ENCODE measurements at places on chromosomes 2 and 18.

GRCh38 chr2:33530690-33531548 lies 54.5 kb downstream of the RASGRP3 start:
- no peak for DNase-seq

- DNase-seq: no peak
Measured at GRCh38 chr2:180662941-180663471, 317.4 kb upstream of the UBE2E3 start.

- DNase-seq: peak; percentile 95
Measured at GRCh38 chr2:218995972-218996711, 2.9 kb upstream of the CRYBA2 start.

- DNase-seq: no peak
Measured at GRCh38 chr2:425947-426346, 138.1 kb upstream of the ALKAL2 start.

GRCh38 chr2:106219813-106220212 lies 25.7 kb upstream of the UXS1 start:
- peak; percentile 6 for DNase-seq

DNA sequence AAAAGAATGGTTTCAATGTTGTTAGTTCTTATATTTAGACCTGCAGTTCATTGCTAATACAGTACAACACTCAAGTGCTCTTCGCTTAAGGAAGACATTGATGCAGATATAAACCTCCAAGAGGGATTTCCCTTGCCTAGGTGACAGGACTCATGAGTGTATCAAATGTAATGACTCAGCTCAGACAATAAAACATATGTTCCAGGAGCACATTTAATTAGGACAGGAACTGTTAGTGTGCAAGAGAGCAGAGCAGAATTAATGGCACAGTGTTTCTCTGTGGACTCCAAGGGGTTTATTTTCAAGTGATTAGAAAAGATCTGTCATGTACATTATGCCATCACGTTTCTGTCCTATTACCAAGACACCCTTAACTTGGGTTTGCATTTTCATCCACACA lies 375.0 kb downstream of the LRRTM4 start:
- no peak for DNase-seq

DNA sequence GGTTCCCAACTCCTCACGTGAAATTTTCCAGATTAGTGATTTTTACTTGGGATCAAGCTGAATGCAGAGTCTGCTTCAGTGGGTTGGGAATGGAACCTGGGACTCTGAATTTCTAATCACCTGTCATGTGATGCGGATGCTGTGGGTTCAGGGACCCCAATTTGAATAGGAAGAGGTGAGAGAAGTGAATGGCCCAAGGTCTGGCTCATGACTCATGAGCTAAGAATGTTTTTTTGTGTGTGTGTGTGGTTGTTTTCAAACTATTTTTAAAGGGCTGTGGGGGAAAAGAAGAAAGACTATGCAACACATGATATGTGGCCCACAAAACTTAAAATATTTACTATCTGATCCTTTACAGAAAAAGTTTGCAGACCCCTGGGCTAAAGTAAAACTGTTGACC lies 108.5 kb upstream of the CYRIA start:
- no peak for DNase-seq

GRCh38 chr2:238294393-238295143 lies 6.2 kb upstream of the PER2 start:
- no peak for DNase-seq

- DNase-seq: no peak
Measured at GRCh38 chr2:49796266-49796665, 642.0 kb upstream of the FSHR start.

- no peak for DNase-seq
Measured at GRCh38 chr2:54676656-54677055, 46.8 kb upstream of the EML6 start.

DNA sequence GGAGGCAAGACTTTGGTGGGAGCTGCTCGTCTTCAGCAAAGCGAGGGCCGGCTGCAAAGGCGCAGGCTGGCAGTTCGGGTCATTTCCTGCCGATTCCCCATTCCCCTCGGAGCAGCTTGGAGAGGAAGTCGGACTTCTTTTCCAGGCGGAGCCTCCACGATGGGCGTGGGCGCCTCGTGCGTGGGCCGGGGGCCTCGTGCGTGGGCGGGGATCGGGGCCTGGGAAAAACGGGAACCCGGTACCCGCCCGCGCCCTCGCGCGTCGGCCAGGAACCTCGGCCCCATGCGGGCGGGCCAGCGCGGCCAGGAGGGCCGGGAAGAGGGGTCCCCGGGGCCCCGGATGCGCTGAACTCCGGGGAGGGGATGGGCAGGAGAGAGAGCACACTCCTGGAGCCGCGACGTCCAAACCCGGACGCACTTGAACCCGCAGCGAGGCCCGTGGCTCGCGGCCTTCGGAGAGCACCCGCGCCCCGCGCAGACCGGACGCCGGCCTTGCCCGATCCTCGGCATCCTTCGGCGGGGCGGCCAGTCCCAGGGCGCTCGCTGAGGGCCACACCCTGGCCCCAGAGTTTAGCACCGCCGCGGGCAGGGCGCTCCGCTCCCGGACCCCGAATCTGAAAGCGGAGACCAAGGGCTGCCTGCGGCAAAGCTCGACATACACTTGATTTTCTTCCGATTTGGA lies 368.4 kb downstream of the MTX2 start:
- peak; percentile 43 for DNase-seq

- no peak for DNase-seq
Measured at GRCh38 chr2:71419145-71419544, 34.2 kb upstream of the DYSF start.

- no peak for DNase-seq
Measured at GRCh38 chr2:62396880-62397279, 109.1 kb downstream of the TMEM17 start.

GRCh38 chr2:177474998-177475397 lies 82.4 kb downstream of the AGPS start:
- no peak for DNase-seq

DNA sequence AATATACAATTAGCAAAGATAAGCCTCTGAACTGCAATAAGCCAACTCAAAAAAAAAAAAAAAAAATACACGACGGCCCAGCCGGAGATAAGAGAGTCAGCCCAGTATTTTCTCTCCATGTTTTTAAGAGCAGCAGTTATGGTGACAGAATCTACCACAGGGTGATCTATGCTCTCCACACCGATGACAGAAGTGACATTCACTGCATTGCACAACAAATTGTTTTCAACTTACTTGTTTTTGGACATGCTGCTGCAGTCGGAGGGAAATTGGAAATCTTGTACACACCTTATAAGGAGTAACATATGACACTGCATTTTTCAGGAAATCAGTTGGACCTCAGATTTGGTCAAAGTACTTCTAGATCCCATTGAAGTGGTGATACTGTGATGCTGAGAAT lies 23.3 kb upstream of the APOB start:
- no peak for DNase-seq

DNA sequence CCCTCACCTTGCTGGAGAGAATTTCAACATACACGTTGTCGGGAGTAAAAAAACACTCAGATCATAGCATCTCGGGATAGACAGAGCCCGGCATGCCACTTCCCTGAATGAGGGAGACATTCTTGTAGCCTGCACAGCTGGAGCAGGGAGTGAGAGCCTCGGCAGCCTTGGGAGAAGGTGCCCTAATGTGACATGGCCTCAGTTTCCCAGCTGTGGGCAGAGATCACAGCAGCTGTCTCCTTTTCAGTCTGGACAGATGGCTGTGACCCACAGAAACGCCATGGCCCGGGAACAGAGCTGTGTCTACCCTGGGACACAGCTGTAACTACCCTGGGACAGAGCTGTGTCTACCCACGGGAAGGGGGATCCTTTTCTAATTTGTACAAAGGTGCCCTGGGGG lies 55.9 kb downstream of the HS1BP3 start:
- no peak for DNase-seq

DNA sequence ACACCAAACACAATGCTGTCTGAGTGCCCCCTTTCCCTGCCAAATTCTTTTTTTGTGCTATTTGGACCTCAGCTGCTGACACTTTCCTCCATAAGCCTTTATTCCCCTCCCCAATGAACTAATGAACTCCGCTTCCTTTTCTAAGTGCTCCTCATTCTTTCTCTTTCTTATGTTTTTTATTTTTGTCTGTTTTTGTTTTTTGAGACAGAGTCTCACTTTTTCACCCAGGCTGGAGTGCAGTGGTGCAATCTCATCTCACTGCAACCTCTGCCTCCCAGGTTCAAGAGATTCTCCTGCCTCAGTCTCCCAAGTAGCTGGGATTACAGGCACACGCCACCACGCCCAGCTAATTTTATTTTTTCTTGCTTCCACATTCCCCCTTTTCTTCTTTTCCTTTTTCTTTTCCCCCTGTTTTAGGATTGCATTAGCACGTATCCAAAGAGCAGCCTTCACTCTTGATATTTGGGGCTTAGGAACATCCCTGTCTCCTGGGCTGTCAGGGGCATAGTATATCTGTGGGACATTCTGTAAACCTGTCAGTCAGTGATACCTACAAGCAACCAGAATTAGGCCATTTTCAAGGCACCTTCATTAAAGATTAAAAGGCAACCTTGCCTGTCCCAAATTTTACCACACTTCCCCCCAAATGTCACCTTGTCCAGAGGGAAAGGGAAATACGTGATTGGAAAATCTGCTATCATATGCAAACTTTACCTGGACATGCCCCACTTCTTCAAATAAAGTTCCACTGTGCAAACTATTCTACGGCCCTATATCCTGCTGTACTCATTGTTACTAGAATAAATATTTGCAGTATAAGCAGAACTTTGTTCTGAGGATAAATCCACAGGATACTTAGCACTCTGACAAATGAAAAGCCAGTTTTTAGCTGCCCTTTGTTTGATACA lies 65.1 kb upstream of the ACSL3 start:
- DNase-seq: no peak

GRCh38 chr2:68832233-68832869 lies 38.8 kb downstream of the BMP10 start:
- DNase-seq: no peak

- no peak for DNase-seq
Measured at GRCh38 chr2:42969231-42970150, 177.1 kb upstream of the HAAO start.

DNA sequence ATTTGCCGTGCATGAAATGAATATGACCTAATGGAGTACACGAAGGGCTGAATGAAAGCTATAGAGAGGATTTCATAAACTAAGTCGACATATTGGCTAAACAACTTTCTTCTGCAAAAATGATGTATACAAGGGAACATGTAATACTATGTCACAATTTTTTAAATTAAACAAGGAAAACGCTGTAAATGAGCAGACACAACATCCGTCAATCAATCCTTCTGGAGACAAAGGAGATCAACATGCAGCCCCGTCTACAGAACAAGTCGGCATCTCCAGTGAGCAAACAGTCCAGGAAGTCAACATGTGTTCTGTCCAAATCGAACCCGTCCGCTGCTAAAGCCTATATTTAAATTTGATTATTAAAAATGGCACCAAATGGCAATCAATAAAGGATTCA lies 180.8 kb downstream of the TCF4 start:
- DNase-seq: no peak

DNA sequence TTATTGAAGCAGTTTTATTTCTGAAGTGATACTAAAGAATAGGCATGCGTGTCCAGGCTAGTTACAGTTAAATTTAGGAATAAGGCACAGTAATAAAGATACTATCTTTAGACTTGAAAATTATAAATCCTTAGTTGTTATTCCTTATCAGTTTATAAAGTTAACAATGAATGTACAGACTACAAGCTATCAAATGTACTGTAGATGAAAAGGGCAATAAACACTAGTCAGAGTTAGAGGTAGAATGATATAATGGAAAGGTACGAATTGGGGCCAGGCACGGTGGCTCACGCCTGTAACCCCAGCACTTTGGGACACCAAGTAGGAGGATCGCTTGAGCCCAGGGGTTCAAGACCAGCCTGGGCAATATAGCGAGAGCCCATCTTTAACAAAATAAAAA lies 3.9 kb downstream of the RBKS start:
- peak; percentile 16 for DNase-seq

- DNase-seq: no peak
Measured at GRCh38 chr18:51390702-51391101, 193.2 kb upstream of the MEX3C start.

DNA sequence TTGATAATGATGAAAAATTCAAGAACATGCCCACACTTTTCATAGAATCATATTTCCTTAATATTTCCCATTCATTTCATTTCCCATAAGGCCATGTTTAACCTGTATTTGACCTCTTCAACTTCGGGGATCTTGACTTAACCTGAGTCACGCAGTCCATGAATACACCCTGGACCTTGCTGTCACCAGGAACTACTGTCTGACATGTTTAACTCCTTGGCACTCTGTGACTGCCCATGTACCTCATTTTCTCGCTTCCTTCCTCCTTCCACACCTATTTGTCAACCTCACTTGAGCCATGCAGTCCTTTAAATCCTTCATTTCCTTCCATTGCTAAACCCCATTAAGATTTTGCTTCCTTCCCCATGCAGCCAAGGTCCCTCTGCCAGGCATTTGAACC lies 16.3 kb downstream of the ABCB11 start:
- DNase-seq: no peak

- no peak for DNase-seq
Measured at GRCh38 chr2:47636596-47637264, 146.2 kb upstream of the MSH6 start.

DNA sequence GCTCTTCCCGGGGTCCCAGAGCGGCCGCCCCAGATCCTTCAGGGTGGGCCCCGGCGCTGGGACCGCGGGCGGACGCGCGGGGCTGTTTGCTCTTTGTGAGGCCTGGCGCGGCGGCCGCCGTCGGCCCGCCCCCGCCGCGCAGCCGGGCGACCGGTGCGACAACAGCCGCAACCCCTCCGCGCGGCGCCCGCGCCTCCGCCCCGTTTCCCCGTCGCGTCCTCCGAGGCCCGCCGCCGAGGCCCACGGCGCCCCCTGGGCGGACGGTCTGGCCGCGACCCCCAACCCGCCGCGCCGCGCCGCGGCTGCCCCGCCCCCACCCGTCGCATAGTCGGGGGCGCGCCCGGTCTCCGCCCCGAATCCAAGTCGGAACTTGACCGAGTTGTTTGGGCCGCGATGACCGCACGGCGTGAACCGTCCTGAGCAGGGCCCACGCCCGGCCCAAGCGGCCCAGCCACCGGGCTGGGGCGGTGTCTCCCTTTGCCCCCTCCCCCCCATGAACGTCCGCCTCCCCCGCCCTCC lies 448 bp downstream of the YPEL5 start:
- peak; percentile 33 for DNase-seq

GRCh38 chr18:50969448-50969847 lies 1.6 kb downstream of the ELAC1 start:
- no peak for DNase-seq

DNA sequence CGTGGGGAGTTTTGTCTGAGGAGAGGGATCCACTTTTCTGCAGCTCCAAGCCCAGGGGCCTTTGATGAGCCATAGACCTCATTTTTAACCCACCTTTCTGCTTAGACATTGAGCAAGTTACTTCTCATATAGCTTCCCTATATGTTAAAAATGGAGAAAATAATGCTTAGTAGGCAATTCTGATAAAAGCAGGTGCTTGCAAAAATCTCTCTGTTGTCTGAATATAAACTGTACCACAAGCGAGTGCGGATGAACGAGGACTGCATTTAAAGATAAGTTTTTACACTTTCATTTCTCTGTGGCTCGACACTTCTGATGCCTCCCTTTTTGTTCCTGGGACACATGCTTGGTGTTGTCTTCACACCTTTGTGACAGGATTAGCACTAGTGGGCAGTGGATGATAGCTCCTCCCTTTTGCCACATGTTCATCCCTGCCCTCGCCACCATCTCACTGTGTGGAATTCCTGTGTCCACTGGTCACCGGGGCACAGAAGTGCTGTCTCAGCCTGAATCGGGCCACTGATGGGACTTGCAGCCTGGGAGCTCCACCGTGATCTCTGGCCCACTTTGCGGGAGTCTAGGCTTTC lies 1.6 kb downstream of the TYMS start:
- no peak for DNase-seq

- no peak for DNase-seq
Measured at GRCh38 chr2:214533541-214533940, 122.7 kb downstream of the VWC2L start.

Data from BE2C (cell line).